ENCODE measurements at places on chromosomes 5 and 9. TPM values are rescaled to one million over a fixed set of nuclear protein-coding genes. Genes with fewer than 3 reads are reported as not detected.
A peak's percentile ranks its signal among the peaks of the same experiment; 100 is the strongest.

DNA sequence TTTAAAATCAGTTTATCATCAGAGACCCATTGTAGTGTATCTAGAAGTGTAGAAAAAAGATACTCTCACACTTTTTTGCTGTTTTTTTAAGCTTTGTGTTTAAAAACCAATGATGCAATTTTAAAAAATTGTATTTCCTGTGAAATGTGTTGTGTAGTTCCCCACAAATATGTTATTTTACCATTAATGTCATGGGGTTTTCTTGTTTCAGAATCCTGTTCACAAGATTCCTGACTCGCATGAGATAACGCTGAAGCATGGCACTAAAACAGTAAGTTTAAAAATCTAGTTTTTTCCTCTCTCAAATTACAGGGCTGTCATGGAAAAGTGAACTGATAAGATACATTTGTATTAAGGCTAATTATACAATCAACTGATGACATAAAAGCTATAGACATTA, 58.6 kb downstream of the WDR70 start:
- no peak for DNase-seq

DNA sequence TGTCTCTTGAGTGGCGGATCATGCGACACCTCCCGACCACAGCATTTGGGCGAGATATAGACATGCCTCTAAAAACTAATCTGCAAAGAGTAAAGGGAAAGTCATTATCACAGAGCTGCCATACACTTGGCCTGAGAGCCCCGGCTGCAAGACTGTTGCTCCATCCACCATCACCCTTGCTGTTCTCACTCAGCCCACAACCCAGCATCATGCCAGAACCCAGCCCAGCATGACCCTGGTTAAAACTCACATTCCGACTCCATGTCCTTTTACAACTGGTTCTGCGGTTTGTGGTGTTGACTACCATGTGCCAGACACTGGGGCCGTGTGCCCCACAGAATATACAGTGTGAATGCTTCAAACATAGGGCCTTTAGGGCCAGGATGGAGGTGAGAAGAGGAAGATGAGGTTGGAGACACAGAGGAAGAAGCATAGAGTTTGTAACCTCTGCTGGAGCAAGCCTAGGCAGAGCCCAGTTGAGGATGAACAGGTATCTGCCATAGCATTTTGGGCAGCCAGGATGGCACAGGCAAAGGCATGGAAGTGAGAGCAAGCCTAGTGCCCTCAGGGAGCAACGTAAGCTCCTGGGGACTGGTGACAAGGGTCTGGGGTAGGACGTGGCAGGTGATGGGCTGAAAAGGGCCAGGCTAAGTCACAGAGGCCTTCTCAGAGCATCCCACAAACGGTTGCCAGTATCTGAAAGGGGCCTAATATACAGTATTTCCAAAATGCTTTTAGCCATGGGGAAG, 37.5 kb upstream of the SMU1 start:
- DNase-seq: no peak

GRCh38 chr9:75830303-75830702, 60.2 kb upstream of the PCSK5 start:
- no peak for DNase-seq

GRCh38 chr5:128224336-128224735, 140.8 kb downstream of the SLC12A2 start:
- no peak for DNase-seq

DNA sequence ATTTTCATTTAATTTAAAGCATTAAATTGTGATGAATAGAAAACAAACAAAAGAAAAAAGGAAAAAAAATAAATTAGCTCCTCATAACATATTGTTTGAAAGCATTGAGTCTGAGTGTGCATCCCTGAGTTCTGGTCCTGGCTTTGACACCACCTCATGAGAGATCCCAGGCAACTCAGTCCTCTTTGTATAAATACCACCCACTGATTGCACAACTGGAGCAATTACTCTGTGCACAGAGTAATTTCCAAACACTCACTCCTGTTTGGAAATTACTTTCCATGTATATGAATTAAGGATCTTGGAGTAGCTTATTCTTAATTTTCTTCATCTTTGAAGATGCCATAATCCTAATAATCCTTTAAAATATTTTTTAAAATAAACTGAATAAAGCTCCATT, 59.4 kb upstream of the C5orf46 start:
- no peak for DNase-seq

GRCh38 chr9:130948266-130948665, 9.2 kb upstream of the FIBCD1 start:
- DNase-seq: peak; percentile 30

GRCh38 chr5:113256671-113257452, 177.9 kb downstream of the TSSK1B start:
- no peak for DNase-seq

DNA sequence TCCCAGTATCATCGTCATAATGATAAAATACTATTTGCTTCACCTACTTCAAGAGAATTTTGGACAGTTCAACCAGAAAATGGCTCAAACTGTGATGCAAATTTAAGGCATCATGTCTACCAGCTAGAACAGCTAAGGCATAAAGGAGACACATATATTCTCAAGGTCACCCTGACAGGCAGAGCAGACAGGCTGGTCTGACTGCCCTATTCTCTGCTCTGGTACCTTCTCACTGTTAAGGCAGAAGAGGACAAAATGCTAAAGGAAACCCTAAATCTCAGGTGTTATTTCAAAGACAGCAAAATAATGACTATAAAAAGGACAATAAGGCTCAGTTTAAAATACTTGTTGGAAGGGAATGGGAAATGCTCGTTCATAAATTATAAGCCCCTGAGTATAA, 87.2 kb downstream of the MRPS27 start:
- DNase-seq: no peak

DNA sequence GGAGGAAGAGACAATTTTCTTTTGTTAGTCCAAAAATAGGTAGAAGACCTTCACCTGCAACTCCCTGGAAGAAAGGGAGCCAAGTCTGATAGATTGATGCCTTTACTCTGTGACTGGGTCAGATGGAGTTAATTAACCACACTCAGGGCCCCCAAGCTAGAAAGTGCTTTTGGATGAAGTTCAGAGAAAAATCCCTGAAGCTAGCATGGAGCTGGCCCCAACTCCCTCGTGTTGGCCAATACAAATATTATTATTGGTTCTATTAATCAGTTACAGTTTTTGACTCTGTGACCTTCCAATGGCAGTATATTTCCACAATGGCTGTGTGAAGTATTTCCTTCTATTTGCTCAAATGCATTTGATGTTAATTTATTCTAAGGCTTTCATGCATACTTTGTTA, 1753.5 kb downstream of the EFNA5 start:
- no peak for DNase-seq

DNA sequence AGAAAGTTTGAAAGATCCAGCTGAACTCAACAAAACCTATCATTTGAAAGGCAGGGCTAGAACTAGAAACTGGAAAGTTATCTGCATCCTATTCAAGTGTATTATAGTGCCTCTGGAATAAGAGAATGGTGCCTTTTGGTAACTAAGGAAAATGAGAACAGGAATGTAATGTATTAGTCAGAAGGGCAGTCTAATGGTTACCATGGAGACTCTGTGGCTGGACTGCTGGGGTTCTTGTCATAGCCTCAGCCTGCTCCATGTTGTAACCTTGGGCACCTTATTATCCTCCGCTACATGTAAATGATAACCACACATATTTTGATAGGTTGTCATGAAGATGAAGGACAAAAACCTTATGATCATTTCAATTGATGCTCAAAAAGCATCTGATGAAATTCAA, 24.6 kb upstream of the IFNB1 start:
- no peak for DNase-seq

DNA sequence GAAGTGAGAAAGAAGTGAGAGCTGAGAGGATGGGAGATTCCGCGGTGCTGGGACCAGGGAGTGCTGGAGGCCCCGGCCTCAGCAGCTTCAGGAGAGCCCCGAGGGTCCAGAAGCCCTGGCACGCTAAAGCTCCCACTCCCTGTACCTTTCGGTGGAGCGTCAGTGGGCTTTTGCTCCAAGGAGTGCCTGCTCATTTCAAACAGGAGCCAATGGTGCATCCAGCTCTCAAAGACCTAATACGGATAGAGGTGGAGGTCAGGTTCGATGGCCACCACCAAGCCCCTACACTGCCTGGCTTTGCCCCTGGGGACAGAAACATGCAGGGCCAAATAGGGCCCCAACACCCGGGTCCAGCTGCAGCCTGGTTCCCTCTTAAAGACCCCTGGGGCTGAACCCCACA, 8.2 kb downstream of the CD74 start:
- peak; percentile 37 for DNase-seq

GRCh38 chr5:60248901-60249300, 355.4 kb upstream of the PDE4D start:
- DNase-seq: no peak

DNA sequence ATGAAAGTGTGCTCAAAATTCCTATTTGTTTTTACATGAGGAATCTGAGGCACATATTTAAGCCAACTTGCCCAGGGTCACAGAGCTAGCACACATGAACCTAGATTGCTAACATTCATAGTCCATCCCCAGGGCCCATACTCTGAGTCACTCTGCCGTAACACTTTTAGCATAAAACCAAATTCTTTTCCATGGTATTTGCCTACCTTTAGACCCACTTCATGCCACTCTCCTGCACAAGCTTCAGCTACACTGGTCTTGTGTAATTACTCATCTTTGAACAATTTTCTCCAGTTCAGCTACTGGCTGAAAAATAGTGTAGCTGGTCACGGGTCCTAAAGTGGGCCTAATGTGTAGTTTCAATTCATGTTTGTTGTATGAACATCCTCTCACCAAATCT, 200.7 kb downstream of the SLC12A2 start:
- no peak for DNase-seq

DNA sequence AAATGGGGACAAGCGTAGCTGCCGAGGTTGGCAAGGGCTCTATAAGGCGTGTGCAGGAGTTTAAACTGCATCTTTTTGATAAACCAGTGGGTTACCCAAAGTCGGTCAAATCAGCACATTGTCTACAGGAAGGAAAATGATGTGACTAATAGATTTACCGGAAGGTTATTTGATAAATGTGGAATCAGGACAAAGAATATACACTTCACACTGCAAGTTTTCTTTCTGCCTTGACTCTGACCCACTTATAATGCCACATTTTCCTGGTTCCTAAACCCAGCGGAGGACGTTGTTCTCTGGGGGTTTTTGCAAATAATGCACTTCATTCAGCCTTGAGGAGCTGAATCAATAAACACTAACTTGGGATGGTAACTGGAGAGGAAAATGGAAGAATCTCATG, 76.8 kb downstream of the TTLL11 start:
- DNase-seq: no peak

ODF2 gene
- total RNA-seq: 15.8 TPM

BRD8 gene
- total RNA-seq: 45.2 TPM

TEK gene
- 0.37 TPM for total RNA-seq

CBY3 gene
- 0.44 TPM for total RNA-seq

RASGEF1C gene
- 1.4 TPM for total RNA-seq
